ENCODE measurements at places on chromosomes 2 and 18.

DNA sequence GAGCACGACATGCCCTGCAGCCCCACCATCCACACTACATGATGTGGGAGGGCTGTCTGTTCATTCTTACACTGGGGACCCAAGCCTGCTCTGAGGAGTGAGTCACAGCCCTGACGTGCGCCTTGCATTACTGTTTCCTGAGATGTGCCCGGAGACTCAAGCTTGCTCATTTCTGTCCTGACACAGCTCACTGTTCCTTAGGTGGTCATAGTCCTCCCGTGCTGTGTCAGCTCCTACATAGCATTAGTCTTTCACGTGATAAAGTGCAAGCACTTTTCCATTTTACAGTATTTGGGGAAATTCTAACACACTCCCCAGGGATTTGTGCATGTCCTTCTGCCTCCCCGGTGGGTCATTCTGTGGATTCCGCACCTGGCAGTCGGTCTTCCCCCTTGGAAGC, 46.2 kb upstream of the TRIM43B start:
- DNase-seq, result no peak

DNA sequence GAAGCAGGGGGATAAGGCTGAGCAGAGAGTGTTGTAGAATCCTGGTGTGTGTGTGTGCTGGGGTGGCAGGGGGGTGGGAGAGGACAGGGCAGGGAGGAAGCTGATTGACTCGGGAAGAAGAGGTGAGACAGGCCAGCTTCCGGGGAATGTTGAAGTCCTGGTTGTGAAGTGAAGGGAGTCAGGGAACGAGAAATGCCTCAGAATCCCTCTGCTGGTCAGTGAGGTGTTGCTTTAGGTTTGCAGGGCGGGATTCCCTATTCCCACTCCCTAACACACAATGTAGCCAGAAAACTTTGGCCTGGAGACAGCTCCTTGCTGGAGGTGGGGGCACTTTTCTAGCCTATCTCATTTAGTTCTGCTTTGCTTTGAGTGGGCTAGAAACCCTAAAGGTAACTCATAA, 265.1 kb downstream of the HAUS1 start:
- no peak for DNase-seq

GRCh38 chr2:235639885-235640284, 146.0 kb downstream of the AGAP1 start:
- DNase-seq, result no peak

GRCh38 chr2:24359129-24360049, 947 bp downstream of the ITSN2 start:
- DNase-seq, result peak; percentile 55

GRCh38 chr2:121529439-121530211, 1.1 kb upstream of the RNU4ATAC start:
- DNase-seq, result peak; percentile 74

- DNase-seq, result no peak
Observed at GRCh38 chr2:127566576-127566975, 31.1 kb downstream of the MYO7B start.

GRCh38 chr2:199206536-199206935, 251.2 kb downstream of the SATB2 start:
- DNase-seq, result no peak

DNA sequence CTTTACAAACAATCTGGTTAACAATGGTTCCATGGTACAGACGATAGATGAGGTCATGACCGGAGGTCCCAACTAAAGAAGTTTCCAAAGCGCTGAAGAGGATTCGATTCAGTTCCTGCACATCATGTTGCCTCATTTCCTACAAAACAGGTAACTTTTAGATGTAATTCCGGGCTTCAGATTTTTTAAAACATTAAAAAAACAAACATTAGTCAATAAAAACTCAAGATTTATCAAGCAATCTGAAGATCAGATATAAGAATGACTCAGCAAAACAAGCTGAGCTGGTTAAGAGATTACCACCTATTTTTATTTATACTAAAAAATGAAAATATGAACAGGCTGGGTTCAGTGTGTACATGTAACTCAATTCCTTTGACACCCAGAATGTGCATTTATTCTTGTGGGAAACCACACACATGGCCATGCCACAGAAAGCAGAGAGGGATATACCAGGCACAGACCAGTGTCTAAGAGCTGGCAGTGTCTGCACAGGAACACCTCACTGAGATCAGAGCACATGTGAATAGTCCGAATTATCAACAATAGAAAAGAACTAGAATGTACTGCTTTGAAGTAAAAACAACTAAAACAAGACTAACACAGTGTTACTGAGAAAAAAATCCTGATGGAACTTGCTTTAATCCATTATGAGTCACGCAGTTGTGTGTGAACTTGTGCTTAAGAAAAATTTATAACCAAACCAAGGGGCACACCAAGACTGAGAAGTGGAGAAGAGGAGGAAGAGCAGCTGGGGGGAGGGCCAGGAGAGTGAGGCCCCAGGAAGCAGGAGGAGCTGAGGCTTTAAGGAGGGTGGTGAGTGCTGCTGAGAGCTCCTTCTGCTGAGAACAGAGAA, 9.5 kb downstream of the USP40 start:
- no peak for DNase-seq

DNA sequence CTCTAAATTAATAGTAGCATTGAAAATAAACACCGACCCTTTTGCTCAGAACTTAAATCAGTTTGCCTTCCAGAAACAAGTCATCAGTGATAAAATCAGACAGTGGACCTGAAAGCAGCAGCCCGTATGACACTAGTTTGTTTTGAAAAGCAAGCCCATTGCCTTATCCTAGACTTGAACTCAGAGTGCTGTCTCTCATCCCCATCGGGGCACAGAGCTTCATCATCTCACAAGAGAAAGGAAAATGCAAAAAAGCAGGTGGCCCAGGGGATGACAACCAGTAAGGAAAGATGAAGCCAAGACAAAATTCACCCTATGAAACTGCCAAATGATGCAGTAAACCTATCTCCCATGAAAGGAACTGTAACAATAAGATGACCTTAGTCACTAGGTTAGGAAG, 71.2 kb downstream of the CERKL start:
- no peak for DNase-seq

- no peak for DNase-seq
Observed at GRCh38 chr2:197931661-197932312, 127.4 kb downstream of the PLCL1 start.

DNA sequence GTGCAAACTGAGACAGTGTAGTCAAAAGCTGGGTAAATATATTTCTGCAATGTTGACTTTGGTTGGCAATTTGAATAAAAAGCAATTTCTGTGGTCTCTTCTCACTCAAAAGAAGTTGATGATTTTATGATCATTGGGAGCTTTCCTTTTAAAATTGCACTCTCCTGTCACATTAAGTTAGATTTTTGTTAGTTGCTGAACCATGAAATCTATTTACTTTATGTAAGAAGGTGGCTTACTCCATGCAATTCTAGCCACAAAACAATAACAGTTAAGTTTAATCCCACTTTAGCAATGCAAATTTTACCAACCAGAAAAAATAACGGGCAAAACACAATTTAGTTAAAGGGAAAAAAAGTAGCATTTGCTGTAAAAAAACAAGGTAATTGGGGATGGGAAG, 48.3 kb downstream of the DLGAP1 start:
- DNase-seq, result no peak

GRCh38 chr18:8949206-8949605, 153.3 kb upstream of the NDUFV2 start:
- DNase-seq, result no peak

GRCh38 chr2:233350708-233351107, 3.6 kb upstream of the DGKD start:
- peak; percentile 85 for DNase-seq

DNA sequence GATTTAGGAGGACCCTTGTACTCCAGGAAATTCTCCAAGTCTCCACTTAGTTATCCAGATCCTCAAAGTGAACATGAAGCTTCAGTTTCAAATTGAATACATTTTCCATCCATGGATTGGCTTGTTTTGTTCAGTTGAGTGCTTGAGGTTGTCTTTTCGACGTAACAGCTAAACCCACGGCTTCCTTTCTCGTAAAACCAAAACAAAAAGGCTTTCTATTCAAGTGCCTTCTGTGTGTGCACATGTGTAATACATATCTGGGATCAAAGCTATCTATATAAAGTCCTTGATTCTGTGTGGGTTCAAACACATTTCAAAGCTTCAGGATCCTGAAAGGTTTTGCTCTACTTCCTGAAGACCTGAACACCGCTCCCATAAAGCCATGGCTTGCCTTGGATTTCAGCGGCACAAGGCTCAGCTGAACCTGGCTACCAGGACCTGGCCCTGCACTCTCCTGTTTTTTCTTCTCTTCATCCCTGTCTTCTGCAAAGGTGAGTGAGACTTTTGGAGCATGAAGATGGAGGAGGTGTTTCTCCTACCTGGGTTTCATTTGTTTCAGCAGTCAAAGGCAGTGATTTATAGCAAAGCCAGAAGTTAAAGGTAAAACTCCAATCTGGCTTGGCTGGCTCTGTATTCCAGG, at the start of gene CTLA4:
Gene CTLA4, plus strand, starts transcription at position 211 of the 640 bp plus-strand sequence. Its CDS starts 172 bp downstream, at position 383.
- DNase-seq, result no peak

DNA sequence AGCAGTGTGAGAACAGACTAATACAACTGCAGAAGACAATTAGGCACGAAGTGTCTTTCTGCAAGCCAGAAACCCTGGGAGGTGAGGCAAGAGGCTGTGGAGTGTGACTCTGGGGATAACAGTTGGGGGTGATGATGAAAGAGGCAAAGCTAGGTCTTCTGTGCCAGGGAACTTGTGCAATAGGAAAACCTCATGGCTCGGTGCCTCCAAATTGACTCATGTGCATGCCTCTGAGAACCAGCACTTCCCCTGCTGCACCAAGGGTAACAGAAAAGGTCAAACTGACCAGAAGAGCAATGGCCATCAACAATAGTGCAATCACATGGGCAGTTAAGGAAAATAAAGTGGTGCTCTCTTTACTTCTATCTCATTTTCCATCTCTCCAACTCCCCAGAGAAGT, 136.4 kb downstream of the SCG2 start:
- no peak for DNase-seq

DNA sequence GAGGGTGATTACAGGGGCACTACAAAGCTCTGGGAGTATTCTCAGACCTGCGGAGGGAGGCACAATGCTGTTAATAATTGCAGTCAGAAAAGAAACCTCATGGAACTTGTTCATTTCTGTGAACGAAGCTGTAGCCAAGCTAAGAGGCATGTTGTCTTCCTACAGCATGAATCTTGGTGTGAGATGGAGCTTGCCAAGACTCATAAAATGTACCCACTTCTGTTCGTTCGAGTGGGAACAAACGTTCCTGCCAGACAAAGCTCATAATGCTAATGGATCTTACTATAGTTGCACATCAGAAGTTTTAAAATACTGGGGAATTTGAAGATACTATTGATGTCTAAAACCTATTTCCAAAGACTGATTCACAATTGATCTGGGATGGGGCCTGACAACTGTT, 489.1 kb downstream of the ZEB2 start:
- no peak for DNase-seq

DNA sequence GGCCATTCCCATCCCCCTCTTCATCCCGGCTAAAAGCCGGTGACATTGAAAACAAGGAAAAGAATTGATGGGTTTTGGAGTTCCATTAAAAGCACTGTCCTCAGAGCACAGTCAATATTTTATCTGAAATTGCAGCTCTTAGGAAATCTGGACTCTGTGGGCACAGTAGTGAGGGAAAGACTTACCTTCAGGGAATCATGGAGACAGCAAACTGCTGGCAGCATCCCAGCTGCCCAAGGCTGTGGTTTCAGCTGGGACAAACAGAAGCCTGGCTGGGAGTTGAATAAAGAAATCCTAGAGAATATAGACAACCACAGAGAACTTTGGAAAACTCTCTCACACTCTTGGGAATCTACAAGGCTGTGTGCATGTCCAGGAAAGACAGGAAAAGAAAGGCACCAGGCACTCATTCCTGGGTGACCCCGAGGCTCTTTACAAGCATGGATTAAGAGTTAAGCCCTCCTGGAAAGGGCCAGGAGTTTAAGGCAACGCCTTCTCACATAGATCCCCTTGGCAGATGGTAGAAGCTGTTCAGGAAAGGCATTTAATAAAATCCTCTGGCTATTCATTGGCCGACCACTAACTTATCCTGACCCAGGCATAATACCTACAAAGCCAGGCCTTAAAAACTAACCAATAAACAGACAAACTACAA, 255.1 kb downstream of the MYT1L start:
- DNase-seq, result no peak

GRCh38 chr2:31515586-31515985, 65.2 kb downstream of the SRD5A2 start:
- no peak for DNase-seq

- DNase-seq, result no peak
Observed at GRCh38 chr18:9738266-9738969, 30.3 kb downstream of the RAB31 start.

- DNase-seq, result no peak
Observed at GRCh38 chr2:187057466-187057865, 208.5 kb upstream of the ZSWIM2 start.

GRCh38 chr2:111201214-111201613, 80.5 kb downstream of the BCL2L11 start:
- DNase-seq, result no peak

All from putamen (tissue), 1 donor.